ENCODE measurements at places on chromosomes 3 and 15.

DNA sequence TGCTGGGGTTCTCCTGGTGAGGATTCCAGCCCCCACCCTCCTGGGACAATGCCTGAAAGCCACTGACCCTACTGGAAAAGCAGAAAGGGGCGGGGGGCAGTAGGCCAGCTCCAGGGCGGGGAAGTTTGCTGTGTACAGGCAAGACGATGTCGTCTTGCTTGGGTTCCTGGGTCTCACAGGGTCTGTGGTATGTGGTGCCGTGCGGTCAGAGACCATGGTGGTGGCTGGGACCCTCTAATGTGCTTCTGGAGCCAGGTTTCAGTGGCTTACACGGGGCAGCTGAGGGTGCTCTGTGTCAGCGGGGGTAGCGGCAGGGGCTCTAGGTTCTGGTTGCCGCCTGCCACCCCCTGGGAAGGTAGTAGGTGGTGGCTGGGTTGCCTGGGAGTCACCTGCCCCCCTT is 54.2 kb downstream of the RHCG start:
- DNase-seq: no peak

GRCh38 chr3:136305879-136306278 is 55.7 kb downstream of the PCCB start:
- no peak for DNase-seq

DNA sequence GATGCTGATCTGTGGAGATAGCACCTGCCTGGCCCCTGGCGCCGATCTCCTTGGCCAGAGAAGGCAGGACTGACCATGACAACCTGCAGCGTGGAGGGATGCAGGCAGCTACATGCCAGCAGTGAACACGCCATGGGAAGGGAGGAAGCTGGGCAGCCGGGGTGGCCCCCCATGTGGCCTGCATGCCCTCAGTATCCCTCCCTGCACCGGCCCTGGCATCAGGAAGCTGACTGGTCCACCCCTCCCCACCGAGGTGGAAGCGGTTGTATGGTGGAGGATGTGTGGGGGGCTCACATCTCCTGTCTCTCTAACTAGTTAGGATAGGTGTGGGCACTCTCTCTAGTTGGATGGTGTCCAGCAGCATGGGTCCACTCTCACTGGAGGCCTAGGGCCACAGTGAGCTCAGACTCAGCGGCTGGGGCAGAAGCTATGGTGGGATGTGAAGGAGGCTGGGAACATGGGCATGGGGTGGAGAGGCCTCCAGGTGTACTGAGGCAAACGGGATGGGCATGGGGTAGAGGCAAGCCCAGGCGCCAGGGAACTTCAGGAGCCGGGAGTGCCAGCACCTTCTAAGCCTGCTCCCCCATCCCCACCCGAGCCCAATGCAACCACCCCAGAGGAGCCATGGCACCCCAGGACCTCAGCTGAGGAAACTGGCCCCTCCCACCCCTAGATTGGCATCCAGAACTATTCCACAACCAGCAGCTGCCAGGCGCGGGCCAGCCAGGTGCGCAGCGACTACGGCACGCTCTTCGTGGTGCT is 1.8 kb upstream of the ABTB1 start:
- no peak for DNase-seq

DNA sequence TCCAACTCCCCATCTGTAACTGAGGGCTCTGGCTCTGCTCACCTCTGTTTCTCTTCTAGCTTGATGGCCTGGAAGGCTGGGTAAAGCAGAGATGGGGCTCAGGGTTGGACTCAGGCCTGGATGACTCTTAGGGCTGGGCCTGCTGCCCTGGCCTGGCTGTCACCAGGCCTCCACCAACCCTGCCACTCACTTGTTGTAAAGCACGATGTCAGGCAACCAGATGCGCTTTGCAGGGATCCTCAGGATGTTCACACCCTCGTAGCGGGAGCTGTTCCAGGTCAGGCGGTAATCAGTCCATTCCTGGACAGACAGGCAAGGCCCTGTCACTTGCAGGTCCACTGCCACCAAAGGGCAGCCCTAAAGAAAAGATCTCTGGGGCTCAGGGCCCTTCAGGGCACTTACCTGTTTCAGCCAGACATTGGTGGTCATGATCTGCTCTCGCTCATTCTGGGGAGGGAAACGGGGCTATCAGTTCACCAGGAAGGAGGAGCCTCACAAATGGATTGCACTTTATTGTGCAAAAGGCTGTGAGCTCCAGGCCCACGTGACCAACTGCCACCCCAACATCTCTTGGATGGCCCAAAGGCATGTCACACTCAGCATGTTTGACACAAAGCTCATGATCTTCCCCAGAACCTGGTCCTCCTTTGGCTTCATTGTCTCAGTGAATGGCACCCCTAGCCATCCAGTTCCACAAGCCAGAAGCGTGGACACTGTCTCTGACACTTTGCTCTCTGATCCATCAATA is 9.9 kb downstream of the CHRNB4 start:
- DNase-seq: no peak

GRCh38 chr15:96218623-96219455 is 111.7 kb upstream of the NR2F2 start:
- no peak for DNase-seq

DNA sequence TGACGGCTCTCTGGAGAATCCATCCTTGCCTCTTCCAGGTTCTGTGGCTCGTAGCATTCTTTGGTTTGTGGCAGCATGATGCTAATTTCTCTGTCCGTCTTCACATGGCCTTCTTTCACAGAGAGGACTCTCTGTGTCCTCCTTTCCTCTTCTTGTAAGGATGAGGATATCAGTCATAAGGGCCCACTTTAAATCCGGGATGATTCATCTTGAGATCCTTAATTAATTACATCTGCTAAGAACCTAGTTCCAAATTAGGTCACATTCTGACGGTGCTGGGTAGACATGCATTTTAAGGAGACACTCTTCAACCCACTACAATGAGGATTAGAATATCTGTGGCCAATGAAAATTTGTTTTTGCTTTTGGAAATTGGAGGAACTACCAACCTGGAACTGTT is 15.7 kb upstream of the GXYLT2 start:
- no peak for DNase-seq

- DNase-seq: no peak
Measured at GRCh38 chr15:40274350-40275274, 8.3 kb downstream of the ANKRD63 start.

- no peak for DNase-seq
Measured at GRCh38 chr3:38204599-38205471, 39.5 kb downstream of the OXSR1 start.

DNA sequence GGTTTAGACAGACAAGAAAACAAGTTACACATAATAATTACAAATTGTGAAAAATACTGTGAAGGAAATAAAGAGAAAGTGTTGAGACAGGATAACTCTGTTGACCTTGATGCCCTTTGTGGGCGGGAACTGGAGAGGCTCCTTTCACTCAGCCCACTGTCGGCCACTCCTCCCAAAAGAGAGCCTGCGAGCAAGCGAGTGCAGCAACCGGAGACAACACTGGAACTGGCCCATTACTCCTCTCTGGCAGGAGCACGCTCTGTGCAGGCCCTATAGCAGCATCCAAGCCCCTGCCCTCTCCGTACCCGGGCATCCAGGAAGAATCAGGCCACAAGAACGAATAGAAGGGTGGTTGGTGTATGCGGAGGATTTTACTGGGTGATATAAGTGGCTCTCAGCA is 16.2 kb upstream of the DUT start:
- no peak for DNase-seq

- DNase-seq: no peak
Measured at GRCh38 chr3:134827213-134827612, 32.2 kb downstream of the EPHB1 start.

All from 8988T (cell line).